Left lung (tissue), 14 donors: ENCODE measurements at places on chromosomes 7 and 10.

DNA sequence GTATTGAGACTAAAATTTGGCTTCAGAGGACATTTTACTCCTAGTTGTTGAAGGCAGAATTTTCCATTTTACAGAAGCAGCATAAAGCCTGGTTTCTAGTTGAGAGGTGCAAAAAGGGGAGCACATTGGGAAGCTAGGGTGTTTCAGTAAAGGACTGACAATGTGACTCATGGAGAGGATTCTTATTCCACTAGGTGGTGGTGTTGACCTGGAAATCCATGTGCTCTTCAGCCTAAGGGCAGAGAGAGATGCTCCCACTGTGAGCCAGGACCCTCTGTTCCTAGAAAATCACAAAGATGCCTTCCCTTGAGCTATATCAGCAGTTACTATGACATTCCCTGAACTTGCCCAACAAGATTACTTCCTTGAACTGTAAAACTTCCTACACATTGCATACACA, 687.8 kb downstream of the IPMK start:
- DNase-seq: no peak

DNA sequence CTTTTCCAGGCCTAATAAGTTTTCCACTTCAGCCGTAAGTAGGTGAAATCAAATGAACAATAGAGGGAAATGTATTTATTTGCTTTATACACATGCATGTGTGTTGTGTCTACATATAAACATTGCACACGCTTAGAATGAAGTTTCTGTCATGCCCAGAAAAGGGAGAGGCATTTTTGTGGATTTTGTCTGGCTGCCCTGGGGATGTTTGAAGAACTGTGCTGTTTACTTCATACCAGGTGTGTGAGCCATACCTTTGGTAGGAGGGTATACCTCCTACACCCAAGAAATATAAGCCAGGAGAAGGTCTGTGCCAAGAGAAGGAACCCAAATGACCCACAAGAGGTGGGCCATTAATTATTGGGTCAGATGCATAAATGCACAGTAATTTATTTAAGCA, 12.8 kb downstream of the GATAD1 start:
- DNase-seq: no peak

GRCh38 chr7:80842022-80842790, 76.6 kb downstream of the SEMA3C start:
- no peak for DNase-seq

DNA sequence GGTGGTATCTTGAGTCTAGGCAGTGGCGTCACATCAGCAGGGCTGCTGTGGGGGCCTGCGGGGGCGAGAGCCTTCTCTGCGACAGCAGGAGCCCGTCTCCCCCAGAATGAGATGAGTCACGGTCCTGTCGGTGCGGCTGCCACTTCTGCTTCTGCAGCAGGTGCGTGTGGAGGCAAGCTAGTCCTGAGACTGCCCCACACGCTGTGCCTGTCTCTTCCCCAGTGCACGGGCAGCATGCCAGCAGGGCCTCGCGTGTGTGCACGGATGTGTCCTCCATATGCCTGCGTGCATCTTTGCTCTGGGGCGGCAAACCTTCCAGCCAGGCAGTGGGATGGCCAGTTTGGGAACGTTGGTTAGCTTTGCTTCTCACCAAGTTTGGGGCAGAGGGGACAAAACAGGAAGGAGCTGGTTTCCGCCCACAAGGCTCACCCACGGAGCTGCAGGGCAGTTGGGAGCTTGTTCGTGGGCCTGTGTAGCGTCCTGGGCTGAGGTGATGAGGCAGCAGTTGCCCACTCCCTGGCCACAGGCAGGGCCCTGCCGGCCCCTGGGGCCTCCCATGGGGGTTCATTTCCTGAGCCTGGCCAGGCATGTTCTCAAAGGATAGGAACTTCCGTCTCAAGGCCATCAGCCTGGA, 60.8 kb upstream of the PPIF start:
- DNase-seq: no peak

GRCh38 chr10:86100581-86101061, 266.0 kb downstream of the GRID1 start:
- no peak for DNase-seq

- DNase-seq: no peak
Measured at GRCh38 chr7:134941185-134941900, 45.0 kb upstream of the AGBL3 start.

DNA sequence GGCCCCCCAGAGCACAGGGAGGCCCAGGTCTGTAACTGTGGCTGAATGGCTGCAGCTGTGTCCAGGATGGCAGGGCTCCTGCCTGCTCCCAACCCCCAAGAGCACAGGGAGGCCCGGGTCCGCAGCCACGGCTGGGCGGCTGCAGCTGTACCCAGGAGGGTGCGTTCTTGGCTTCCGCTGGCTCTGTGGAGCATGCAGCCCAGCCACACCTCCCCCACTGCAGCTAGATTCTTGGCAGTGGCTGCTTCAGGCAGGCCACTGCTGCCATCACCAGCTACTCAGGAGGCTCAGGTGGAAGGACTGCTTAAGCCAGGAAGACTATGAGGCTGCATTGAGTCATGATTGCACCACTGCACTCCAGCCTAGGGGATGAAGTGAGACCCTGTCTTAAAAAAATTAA, 27.9 kb downstream of the C7orf25 start:
- DNase-seq: no peak

DNA sequence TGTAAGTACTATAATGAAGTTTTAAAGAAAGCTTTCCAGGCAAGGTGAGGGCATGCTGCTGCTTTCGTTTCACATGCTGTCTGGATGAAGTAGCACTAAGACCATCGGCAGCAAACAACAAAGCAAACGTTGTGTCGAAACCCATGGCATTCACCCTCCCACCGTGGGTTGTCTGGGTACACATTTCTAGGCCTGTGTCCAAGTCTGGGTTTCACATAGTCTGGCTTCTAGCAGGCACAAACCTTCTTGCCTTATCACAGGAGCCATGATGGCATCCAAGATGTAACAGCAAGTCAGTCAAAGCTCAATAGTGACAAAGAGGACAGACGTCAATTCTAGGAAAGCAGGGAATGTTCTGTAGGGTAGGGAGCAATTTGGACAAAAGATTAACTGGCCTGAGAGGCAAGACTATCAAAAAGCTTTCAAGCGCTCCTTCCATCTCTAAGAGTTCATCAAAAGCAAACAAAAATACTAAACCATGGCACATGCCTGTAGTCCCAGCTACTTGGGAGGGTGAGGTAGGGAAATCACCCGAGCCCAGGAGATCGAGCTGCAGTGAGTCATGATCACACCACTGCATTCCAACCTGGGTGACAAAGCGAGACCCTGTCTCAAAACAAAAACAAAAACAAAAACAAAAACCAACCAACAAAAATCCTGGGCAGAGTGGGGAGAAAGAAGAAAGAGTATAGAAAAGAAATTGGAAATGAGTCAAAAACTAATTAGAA, 42.7 kb downstream of the PAXIP1 start:
- no peak for DNase-seq

DNA sequence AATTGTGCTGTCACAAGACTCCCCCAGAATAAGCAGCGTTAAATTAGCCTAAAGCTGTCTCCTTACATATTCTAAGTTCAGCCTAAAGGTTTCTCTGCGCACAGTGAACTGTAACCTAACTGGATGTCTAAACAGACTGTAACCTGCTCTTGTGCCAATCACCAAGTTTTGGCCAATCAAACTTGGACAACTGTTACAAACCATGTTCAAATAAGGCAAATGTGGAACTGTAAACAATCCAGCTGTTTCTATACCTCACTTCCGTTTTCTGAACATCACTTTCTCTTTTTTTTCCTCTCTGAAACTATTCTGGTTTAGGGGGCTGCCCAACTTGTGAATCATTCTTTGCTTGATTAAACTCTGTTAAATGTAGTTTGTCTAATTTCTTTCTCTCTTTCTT, 252.2 kb upstream of the HABP2 start:
- no peak for DNase-seq

- DNase-seq: no peak
Measured at GRCh38 chr10:15313047-15313446, 58.0 kb downstream of the FAM171A1 start.

DNA sequence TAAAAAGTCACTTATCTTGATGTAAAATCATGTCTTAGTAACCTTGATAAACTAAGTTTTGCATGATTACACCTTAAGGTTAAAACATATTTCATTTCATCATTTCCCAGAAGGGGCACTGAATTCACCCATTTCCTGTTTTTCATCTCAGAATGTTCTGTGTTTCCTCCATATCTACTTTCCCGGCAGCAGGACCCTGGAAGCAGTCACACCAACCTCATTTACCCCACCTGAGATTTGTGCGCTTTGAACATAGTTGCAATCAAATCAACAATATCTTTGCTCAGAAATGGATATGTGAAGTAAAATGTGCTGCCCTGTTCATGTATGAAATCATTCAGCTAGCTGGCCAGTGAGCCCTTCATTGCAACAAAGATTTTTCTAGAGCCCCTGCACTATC, 46.8 kb downstream of the IKZF1 start:
- DNase-seq: no peak

- peak; percentile 20 for DNase-seq
Measured at GRCh38 chr10:125066764-125067450, 93.5 kb downstream of the CTBP2 start.

- DNase-seq: peak; percentile 80
Measured at GRCh38 chr7:39949971-39950472, at the start of gene CDK13. Gene CDK13, plus strand, starts transcription at chr7:39950256. Its CDS starts 386 bp downstream, at chr7:39950642.

GRCh38 chr7:149573519-149573918, 75.9 kb upstream of the ZNF746 start:
- DNase-seq: no peak

DNA sequence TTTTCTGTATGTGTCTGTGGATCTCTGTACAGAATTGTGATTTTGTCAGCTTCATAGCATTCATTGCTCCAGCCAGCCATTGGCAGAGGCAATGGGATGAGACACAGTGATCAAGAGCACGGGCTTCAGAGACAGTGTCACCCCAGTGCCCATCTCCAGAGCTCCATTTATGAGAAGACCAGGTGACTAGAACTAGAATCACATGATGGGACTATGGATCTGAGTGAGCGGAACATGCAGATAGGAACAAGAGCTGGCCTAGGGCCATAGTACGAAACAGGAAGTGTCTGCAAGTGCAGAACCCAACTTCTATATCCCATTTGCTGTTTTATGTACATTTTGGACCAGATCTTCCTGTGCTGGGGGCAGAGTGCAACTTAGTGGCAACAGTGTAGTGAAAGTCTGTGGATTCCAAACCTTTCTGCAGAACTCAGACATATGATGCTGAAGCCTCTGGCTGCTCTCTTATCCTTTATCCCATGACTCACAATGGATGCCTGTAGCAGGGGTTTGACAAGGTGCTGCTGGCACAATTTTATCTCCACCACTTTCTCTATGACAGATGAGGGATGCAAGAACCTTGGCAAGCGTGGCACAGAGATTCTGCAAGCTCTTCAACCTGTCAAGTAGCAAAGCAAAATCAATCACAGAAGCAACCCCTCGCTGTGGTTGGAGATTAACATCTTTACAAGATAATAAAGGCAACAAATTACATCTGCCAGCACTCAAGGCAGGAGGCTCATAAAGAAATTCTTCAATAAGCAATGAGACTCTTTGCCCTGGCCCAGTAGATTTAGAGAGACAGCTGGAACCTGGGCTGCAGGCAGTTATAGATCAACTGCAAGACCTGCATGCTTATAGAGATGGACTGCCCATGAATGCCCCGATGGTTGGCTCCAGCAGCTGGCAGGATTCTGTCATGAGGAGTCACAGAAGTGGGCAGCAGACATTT, 681.3 kb downstream of the TNS3 start:
- no peak for DNase-seq

GRCh38 chr7:25643770-25644394, 415.6 kb upstream of the NPVF start:
- no peak for DNase-seq

DNA sequence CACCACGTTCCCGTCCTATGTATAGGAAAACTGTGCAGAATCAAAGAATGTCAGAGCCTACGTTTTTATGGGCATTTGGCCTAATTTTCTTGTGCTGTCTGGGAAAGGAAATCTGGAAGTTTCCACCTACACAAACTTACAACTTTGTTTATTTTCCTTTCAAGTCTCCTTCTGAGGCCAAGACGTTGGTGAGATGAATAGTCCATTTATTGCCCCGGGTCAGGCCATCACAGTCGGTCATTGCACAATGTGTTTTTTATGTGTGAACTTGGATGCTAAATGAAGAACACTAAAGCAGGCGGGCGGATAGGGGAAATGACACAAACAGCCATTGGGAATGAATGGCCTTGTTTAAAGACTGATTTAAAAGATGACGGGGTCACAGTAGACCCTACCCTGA, 38.6 kb downstream of the TRIL start:
- DNase-seq: no peak

- DNase-seq: no peak
Measured at GRCh38 chr7:22346383-22347107, 10.4 kb downstream of the RAPGEF5 start.
